ENCODE measurements at places on chromosomes 6 and 20.
A peak's percentile ranks its signal among the peaks of the same experiment; 100 is the strongest.

DNA sequence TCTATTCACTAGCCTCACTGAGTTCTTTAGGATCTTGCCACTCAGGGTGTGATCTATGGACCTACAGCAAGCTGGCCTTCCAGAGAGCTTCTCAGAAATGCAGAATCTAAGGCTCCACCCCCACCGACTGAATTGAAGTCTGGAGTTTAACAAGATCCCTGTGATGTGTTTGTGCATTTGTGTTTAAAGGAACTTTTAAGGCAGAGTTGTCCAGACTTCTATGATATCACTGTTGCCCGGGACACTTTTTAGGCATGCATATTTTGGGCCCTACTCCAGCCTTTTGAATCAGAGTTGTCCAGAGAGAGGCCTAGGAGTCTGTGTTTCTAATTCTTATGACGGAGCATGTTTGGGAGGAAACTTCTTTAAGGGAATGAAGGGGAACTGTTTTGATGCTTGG lies 232.3 kb downstream of the QKI start:
- DNase-seq, result no peak

DNA sequence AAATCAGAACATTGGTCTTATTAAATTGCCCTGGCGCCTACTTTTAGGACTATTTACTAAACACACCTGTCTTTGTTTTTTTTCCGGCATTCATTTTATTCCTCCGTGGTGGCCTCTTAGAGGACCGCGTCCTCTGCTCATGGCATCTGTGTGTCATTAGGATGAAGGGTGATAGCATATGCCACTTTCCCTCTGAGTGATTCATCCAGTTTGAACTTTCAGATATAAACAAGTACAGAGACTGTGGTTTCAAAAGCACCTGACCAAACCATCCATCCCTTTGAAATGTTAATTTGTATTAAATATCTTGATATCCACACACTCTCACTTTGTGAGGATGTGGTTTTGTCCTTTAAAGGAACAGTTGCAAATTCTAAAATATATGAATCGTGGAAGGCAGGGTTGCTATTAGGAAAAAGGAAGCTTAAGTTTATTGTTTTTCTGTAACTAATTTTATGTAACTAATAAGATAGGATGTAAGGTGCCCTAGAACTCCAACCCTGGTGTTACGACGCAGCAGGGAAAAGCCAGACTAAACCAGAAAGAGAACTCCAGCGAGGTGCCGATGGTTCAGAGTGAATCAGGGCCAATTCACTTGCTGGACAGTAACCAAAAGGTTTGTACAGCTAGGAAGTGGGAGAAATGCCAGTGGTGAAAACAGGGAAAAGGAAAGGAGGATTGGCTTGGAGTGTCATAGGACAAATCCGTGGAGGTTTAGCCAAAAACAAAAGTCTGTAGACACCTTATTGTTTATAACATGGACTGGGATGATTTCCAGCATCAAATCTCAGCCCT lies 98.7 kb downstream of the SHLD1 start:
- DNase-seq, result peak; percentile 91

DNA sequence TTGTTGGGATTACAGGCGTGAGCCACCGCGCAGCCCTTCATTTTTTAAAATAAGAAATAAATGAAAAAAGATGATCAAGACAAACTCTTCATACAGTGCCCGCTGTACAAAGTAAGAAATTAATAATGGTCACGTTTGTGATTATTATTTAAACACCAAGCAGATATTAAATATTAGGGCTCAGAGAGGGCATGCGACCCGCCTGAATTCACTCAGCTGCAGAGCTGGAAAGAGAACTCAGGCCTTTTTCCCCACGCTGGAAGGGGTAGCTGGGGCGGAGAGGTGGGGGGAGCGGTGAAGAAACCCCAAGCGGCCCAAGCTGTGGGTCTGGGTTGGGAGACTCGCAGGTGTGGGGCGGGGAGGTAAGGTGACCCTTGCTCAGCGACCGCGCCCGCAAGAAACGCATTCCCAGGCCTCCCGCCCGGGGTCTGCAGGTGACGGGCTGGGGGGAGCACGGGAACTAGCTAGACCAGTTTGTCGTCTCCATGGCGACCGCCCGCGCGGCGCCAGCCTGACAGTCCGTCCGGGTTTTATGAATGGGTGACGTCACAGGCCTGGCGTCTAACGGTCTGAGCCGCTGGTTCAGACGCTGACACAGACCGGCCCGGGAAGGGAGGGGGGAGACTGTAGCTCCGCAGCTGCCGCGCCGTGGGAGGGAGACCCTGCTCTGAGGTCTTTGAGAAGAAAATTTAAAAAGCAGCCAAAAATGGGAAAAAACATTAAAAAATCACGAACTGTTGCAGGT lies 1.1 kb upstream of the ID1 start:
- DNase-seq, result peak; percentile 25

DNA sequence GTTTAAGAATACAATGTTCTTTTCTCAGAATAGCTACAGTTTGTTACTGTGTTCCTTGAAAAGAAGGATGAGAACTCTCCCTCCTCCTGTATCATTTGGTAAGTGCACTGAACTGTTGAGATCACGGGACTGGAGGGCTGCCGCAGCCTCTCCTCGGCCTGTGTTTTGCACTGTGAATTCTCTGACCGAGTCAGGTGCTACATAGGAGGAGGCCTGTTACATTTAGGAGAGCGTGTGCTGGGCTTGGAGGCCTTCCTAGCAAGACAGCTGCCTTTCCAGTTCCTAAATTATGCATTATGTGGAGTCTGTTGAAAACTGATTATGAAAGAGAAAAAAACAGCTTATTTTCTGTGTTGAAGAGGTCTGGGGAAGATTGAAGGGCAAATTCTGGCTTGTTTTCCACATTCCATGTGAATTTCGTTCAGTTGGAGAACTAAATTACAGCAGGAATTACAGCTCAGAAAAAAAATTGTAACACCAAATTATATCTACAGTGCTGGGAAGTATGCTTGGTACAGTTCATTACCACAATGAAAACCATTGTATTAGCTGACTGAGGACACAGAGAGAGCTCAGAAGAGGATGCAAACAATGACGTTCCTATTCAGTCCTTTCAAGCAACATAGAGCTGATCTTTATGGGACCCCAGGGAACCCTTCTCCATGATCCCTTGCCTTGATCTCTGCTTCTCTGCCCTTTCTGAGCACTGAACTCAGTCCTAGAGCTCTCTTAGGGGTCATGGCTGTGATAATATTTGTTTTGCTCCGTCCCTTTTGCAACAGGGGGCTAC lies 2.8 kb downstream of the TMC2 start:
- no peak for DNase-seq

DNA sequence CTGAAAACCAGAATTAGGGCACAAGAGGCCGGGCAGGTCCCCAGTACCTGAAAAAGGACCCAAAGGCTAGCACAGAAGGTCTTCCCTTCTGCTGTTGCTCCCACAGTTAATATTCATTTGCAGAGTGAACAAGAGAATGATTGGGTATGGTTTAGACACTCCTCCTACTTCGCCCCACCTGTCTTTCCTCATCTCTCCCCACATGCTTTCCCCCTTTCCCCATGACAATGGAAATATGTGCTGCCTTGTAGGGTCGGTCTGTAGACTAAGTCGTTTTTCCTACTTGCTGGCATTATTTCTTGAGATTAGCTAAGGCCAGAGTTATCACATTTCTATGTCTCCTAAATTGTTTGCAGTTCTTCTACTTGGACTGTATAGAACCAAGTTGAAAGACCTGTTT lies 181.9 kb downstream of the PDE7B start:
- DNase-seq, result no peak

- DNase-seq, result no peak
These were observed 153.7 kb upstream of the SNX9 start for GRCh38 chr6:157669323-157669722.

DNA sequence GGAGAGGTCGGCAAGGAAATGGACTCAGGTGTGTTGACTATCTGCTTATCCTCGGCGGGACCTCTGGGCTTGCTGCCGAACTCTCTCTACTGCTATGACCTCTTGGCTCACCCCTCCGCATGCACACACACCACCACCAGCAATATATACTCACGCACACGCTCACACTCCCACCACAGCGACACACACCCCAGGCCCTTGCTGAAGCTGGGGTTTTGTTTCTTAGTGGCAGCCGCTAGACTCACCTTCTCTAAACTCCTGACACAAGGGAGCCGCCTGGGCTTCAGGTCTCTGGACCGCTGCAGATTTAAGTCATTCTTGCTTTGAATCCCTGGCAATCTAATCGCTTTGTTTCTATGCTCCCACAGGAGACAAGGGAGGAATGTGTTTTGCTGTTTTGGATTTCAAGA lies 59.4 kb upstream of the BACH2 start:
- DNase-seq, result no peak
